ENCODE measurements at places on chromosomes 1 and 21.

- DNase-seq: no peak
Measured at GRCh38 chr1:245717611-245718010, 562.8 kb downstream of the KIF26B start.

DNA sequence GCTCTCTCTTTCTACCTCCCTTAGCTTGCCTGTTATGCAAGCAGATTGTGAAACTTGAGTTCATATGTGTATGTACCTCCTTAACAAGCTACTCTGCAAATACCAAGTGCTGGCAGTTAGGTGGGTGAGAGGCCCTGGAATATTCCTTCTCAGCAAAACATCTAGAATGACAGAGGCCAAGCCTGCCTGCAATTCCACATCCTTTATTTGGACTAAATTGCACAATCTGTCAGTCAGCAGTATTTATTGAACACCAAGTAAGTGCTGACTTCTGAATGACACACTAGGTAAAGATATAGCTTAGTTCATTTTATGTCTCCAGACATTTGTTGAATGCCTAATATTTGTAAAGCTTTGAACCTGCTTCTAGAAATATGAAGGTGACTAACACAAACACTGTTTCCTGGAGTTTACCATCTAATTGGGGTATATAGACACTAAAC lies 87.5 kb downstream of the RGL1 start:
- no peak for DNase-seq

- no peak for DNase-seq
Measured at GRCh38 chr1:228339059-228339704, 67.5 kb downstream of the TRIM11 start.

- DNase-seq: no peak
Measured at GRCh38 chr1:150708595-150708994, 11.6 kb upstream of the GOLPH3L start.

DNA sequence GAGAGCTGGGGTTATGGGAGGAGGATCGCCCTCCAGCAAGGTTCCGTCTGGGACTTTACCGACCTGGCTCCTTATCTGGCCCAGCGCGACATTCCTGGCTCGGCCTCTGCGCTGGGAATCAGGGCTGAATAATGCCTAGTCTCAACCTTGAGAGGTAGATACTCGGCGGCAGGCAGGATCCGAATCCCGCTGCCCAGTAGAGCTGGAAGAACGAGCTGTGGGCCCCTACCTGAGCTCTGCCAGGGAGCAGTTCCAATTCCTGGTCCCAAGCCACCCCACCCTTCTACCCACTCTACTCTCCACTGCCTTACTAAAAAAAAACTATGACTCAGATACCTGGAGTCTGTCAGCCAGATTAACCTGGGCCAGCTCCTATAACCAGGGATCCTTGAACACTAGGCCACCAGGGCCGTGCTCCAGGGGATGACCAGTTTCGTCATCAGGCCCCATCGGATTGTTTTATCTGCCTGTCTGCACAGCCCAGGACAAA lies 53.6 kb downstream of the RHBG start:
- DNase-seq: no peak

GRCh38 chr1:161073474-161074121 lies 3.9 kb upstream of the ARHGAP30 start:
- DNase-seq: no peak

- DNase-seq: no peak
Measured at GRCh38 chr1:82517586-82517985, 716.9 kb downstream of the ADGRL2 start.

- no peak for DNase-seq
Measured at GRCh38 chr1:17875882-17876280, 120.7 kb downstream of the ACTL8 start.

GRCh38 chr1:41493117-41493536 lies 8.6 kb upstream of the EDN2 start:
- no peak for DNase-seq

DNA sequence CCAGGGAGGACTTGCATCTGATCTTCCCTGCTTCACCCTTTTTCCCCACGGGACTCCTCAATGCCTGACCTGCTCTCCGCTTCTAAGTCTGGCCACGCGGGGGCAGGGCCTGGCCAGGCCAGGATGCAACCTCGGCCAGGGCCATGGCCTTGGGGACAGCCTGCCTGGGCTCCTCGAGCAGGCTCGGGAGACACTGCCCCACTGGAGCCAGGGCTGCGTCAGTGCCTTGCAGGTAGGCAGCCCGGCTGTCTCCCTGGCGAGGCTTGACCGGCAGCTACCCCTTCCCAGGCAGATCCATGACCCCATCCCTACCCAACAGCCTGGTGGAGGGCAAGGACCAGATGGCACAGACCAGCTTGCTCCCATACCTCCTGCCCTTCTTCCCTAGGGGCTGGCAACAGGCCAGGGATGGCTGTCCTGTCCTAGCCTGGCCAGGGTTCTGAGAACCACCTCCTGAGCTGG lies 2.7 kb upstream of the PRDM16 start:
- no peak for DNase-seq

- no peak for DNase-seq
Measured at GRCh38 chr21:44436111-44436611, 19.1 kb upstream of the LRRC3 start.

DNA sequence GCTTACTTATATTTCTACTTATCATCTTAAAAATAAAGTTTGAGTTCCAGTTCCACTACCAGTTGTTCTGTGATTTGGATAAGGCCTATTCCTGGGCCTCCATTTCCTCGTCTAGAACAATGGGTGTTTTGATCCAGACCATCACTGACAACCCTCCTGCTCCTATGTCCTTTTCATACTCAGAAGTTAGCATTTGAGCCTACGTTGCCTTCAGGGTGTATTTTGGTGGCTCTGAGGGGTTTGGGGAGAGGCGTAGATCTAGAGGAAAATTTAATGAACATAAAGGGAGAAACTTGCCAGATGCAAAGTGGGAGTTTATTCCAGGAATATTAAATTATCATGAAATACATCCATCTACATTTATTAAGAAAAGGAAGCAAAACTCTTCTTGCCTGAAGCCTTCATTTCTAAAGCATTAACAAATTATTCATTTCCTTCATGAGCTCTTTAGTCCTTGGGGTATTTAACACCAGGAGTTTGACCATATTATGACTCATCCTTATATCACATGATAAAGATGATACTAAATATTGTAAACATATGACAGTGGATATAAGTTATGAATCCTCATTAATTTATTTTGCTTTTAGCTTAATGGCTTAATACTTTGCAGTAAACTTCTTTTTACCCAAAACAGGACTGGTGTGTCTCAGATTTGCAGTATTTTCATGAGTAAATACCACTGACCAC lies 47.2 kb upstream of the SYT14 start:
- DNase-seq: no peak

GRCh38 chr1:5562331-5562730 lies 429.9 kb downstream of the NPHP4 start:
- no peak for DNase-seq

- no peak for DNase-seq
Measured at GRCh38 chr1:245481261-245481660, 326.5 kb downstream of the KIF26B start.

GRCh38 chr1:223363856-223364684 lies at the start of gene SUSD4:
TSS of gene SUSD4 (minus strand) at chr1:223364176. CDS start at chr1:223363425, 751 bp downstream.
- peak; percentile 94 for DNase-seq

DNA sequence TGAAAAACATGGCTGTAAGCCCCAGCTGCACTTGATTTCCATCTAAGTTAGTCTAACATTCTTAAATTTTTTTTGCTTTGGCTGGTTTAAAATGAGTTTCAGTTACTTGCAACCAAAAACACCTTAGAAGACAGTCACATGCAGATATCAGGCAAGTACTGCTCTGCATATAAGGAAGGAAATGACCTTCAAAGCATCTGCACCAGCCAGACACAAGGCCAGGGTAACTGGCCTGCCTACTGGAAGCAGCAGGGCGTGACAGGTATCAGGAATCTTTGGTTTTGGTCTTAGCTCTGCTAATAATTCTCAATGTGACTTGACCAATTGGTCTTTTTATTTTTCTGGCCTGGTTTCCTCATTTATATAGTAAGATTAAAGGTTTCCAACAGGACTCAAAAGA lies 33.5 kb downstream of the SCYL3 start:
- no peak for DNase-seq

DNA sequence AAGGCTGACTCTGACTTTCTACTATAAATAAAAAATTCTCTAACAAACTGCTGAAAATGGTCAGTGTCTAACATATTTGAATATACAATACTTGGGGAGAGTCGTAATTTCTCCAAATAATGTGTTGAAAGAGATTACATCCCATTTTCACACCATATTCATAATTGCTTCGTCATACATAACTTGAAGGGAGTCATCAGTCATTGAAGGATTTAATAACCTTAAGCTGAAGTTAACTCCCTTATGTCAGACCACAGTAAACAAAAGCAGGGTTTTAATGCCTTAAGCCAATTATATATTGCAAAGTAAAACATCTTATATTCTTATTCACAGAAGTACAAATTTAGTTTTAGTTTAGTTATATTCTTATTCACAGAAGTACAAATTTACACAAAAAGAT lies 129.9 kb downstream of the RERE start:
- DNase-seq: no peak

GRCh38 chr1:157472959-157473358 lies 79.4 kb downstream of the FCRL5 start:
- no peak for DNase-seq

DNA sequence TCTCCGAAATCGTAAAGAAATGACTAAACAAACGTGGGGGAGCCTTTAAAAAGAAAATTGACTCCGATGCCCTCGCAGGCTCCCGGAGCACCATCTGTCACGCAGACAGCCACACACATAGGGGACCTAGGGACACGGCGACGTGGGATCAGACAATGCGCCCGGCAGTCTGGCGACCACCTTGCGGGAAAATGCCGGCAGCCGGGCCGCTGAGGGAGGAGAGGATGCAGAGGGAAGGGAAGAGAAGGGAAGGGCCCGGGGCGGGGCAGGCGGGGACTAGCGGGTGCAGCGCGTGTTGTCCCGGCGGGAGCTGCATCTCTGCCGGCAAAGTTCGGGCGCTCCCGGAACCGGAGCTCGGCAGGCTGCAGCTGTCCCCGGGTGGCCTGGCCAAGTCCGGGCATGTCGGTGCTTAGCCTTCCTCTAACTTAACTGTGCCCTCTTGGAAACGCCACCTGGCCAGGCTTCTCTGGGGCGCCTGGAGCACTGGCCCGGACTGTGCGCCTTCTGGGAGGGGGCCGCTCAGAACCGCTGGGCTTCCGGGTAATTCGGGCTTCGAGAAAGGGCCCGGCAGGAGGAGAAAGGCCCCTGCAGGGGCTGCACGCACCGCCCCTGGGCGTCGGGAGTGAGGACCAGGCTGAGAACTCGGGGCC lies 1.8 kb downstream of the NHLH2 start:
- no peak for DNase-seq

DNA sequence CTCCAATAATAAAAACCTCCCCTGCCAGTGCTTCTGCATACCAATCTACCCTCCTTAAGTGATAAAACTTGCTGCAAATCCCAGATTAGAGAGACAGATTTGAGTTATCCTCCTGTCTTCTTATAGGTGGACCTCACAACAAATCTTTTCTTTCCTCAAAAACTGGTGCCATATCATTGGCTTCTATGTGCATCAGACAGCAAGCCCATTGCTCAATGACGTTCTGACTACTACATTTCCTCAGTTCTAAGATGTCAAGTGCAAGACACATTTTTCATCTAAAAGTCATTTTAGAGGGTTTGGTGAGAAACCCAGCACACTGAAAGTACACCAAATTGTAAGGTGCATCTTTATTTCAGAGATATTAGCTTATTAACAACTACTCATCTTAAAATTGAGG lies 107.8 kb upstream of the VAV3 start:
- no peak for DNase-seq

- DNase-seq: no peak
Measured at GRCh38 chr1:44019466-44019948, 11.8 kb downstream of the SLC6A9 start.

DNA sequence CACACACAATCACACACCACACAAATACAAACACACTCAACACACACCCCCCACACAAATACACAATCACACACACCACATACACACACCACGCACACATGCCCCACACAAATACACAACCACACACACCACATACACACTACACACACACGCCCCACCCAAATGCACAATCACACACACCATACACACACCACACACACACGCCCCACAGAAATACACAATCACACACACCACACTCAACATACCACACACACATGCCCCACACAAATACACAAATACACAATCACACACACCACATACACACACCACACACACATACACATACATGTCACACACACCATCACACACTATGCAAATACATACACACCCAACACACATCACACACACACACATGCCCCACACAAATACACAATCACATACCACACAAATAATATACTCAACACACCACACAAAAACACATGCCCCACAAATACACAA lies 50.2 kb downstream of the PRDM15 start:
- DNase-seq: no peak

DNA sequence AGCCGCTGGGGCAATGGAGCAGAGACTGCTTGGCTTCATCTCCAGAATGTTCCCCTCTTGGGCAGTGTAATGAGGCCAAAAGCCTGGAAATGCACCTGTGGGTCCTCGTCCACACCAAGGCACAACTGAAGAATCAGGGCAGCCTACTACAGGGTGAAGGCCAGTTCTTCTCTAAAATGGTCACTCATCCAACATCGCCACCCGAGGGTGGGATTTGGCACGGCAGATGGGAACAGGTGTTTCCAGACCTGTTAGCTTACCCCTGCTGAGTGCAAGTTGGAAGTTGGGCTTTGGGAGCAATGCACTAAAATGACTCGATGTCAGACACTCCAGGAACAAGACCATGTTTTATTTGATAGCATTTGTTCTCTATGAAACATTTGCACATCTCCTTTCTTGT lies 543.7 kb downstream of the NPHP4 start:
- no peak for DNase-seq

GRCh38 chr1:60924964-60925798 lies 157.2 kb upstream of the NFIA start:
- peak; percentile 54 for DNase-seq

DNA sequence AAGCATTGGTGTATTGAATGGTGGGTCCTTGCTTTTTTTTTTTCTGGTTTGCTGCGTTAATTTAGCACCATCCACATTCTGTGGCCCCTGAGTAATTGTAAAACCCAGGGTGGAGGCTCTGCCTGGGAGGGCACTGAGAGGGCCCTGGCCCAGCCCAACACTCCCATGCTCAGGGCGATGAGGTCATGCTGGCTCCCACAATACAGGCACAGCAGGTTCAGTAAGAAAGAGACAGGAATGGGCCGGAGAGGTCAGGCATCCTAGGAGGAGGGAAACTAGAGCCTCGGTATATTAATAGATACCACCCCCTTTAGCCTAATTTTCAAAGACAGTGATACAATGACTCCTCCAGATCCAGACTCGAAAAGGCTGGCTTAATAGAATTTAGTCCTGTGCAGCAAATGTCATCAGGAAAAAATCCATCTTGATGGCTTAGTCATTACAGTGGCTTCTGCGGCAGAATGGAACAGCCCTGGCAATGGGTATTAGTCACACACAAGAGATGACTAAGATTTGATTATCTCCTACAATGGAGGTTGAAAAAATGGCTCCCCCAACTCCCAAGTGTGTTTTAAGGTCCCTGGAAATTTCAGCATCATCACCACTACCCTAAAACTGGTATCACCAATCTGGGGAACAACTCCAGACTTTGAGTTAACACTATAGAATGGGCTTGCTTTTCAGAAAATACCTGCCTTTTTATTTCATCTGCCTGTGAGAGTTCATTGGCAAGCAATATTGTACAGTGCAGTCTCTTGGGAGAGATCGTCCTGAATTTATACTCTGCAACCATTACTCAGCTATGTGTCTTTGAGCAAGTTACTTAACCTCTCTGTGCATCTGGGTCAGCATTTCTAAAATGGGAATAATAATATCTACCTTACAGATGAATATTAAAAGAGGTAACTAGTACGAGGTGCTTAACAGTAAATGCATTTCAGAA lies 43.9 kb upstream of the LYST start:
- DNase-seq: no peak

- no peak for DNase-seq
Measured at GRCh38 chr1:220894025-220894923, 15.0 kb downstream of the HLX start.

Measured in NCI-H1436 (cell line).